ENCODE measurements at places on chromosomes 1 and 21.

- DNase-seq: no peak
Measured at GRCh38 chr1:111249960-111250359, 22.4 kb downstream of the CHI3L2 start.

DNA sequence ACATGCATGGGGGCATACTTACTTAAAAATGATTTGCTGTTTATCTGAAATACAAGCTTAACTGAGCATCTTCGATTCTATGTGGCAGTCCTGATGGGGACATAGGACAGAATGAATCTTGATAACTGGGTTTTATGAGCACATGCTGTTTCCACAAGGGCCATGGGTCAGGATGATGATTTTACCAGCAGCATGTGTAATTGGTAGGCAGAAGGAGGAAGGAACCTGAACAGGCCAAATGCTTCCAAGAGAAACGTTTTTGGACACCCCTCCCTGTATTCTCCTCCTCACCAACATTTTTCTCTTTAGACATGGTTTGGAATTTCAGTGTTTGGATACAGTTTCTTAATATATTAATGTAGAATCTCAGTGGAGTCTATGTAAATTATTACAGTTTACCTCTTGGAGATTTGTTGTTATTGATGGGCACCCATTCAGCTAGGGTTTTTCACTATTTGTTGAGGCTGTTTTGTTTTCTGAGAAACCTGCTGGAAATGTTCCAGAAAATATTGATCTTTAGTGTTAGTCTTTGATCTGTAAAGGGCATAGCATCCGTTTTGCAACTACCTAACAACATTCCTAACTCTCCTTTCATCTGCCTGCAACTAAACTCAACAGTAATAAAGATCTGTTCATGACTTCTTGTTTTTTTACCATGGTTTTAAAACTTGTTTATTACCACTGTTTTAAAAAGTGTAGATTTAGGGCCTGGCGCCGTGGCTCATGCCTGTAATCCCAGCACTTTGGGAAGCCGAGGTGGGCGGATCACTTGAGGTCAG lies 42.0 kb downstream of the TBCE start:
- no peak for DNase-seq

DNA sequence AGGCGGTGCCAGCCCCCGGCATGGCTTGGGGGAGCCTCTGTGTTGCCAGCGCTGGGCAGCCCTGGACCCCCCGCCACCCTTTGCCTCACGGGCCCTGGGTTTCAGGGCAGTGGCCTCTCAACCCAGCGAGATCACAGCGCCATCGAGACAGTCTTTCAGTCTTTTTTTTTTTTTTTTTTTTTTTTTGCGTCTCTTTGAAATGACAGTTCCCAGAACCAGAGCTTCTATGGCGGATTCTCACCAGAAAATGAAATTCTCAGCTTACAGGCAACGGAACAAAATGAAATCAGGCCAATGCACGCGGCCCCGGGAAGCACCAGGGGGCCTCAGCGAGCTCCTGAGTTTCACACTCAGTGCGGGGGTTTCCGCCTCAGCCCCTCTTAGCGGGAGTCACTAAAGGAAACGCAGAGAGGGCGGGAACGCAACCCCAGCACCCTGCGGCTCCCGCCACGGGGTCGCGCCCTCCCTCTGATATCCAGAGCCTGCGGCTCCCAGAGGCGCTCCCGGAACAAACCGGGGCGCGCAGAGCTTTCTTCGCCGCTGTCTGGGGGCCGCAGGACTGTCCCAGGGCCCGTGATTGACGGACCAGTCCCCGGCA lies 8.0 kb upstream of the COL6A1 start:
- DNase-seq: peak; percentile 74

- DNase-seq: no peak
Measured at GRCh38 chr1:94807742-94808491, 12.2 kb upstream of the SLC44A3 start.

DNA sequence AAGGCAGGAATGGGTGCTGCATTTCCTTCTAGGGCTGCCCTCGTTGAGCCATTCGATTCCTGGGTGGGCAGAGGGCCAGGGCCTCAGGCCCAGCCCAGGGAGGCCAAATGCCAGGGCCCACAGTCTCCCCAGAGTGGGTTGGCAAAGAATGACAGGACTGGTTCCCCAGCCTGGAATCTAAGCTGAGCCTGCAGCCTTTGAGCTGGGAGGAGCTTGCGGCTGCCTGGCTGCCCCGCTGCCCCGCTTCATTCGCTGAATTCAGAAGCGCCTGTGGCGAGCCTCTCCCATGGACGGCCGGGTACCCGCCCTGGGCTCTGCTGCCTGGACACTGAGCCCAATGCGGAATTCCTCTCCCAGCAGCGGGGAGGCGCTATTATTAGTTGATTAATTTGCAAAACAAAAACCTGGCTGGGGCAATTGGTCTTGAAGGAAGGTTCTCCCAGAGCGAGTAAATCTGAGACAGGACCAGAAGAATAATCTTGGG lies 32.3 kb upstream of the TARDBP start:
- no peak for DNase-seq

- DNase-seq: no peak
Measured at GRCh38 chr1:9317591-9318417, 25.1 kb downstream of the SPSB1 start.

DNA sequence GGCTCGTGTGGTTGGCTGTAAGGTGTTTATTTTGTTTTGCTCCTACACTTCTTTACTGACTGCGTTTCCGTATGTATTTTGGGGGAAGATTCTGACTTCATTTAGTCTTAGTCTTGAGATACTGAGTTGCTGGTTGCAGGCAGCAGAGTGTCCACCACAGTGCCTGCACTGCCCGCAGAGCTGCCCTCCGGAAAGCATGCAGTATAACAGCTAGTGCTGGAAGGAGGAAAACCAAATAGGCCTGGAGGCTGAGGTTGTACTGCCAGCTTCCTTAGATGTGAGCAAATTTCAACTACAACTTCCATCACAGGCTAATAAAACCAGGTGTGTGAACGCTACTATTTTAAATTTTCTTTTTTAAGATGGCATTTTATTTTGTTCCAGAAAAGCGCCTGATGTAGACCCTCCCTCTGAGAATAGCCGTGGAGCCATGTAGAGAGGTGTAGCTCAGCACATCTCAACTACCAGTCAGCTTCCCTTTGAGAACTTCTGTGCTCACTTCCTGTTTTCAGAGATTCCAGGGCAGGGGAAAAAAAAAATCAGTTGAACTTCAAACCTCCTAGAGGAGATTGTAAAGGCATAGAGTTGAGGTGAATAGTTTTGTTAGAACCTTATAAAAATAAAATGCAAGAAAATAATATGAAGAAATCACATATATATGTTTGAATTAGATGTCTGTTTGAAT lies 17.6 kb downstream of the LMO4 start:
- DNase-seq: no peak

DNA sequence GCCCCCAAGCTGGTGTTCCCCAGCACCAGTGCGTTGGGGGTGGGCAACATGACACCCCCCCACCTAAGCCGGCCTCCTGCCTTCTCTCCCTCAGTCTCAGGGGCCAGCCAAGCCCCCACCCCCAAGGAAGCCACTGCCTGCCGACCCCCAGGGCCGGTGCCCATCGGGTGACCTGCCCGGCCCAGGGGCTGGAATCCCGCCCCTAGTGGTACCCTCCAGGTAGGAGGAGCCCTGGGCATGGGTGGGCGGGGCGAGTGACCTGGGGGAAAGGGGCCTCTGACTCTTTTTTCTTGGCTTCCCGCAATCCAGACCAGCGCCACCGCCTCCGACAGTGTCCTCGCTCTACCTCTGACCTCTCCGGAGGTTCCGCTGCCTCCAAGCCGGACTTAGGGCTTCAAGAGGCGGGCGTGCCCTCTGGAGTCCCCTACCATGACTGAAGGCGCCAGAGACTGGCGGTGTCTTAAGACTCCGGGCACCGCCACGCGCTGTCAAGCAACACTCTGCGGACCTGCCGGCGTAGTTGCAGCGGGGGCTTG lies 1.3 kb upstream of the EFNA4 start:
- DNase-seq: no peak

DNA sequence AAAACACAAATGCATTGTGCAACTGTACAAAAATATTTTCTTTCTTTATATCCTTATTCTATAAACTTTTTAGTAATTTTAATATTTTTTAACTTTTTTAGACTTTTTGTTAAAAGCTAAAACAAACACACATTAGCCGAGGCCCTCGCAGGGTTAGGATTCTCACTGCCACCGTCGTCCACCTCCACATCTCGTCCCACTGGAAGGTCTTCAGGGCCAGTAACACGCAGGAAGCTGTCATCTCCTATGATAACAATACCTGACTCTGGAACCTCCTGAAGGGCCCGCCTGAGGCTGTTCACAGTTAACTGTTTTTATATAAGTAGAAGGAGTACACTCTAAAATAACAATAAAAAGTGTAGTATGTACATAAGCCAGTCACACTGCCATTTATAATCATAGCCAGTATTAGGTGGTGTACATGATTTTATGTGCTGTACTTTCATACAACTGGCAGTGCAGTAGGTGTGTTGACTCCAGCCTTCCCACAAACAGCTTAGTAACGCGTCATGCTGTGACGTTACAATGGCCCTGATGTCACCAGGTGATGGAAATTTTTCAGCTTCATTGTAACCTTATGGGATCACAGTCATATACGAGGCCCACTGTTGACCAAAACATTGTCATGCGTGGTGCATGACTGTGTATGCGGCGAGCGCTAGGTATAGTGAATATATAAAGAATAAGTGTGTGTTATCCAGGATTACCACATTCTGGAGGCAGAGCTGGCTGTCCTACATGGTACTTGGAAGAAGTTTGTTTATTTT lies 8.8 kb downstream of the TFF2 start:
- DNase-seq: no peak

DNA sequence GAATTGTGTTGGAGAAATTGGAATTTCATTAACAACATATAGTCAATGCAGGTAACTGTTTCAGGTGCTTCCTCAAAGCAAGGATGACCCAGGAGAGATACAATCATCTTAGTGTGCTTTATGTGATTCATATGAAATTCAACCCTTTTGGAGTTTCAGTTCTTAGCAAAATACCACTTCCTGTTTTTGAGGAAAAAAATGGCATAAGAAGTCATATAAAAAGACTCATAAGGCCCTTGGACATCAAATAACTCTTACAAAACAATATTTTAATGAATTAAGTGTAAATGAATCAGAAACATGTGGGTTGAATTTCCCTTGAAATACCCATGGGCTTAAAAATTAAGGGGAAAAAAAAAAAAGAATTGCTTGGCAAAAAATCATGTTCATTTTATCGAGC lies 926.6 kb downstream of the LTN1 start:
- no peak for DNase-seq

- no peak for DNase-seq
Measured at GRCh38 chr1:51897699-51898031, 19.1 kb upstream of the NRDC start.

GRCh38 chr21:36792505-36792967 lies 93.6 kb downstream of the SIM2 start:
- no peak for DNase-seq

DNA sequence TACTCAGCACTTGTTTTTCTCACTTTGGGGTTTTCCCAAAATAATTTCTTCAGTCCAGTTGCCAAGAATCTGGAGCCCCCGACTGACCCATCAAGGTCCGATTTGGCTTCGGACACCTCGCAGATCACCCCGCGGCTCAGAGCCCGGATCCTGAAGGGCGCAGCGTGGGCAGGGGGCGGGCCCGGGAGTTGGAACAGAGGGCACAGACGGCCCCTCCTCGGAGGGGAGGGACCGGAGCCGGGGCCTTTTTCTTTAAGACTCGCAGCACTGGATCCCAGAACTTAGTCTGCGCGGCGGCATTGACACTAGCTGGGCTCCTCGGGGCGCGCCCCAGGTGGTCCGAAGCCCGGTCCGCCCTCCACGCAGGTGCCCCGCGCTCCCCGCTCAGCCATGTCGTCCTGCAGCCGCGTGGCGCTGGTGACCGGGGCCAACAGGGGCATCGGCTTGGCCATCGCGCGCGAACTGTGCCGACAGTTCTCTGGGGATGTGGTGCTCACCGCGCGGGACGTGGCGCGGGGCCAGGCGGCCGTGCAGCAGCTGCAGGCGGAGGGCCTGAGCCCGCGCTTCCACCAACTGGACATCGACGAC lies at the start of gene CBR3:
TSS of gene CBR3 (plus strand) at position 277 of the 588 bp plus-strand sequence. CDS start at position 391, 114 bp downstream.
- no peak for DNase-seq

- no peak for DNase-seq
Measured at GRCh38 chr1:218425647-218426342, 80.7 kb downstream of the TGFB2 start.

Measured in stimulated activated CD8-positive, alpha-beta memory T cell treated with anti-CD3 and anti-CD28 coated beads, Interleukin-15, amount 100 ng/mL, for 1 hour (primary cell).